ENCODE measurements at places on chromosomes 7 and 10.

GRCh38 chr10:21702633-21703111 is 168.6 kb downstream of the MLLT10 start:
- DNase-seq: no peak

DNA sequence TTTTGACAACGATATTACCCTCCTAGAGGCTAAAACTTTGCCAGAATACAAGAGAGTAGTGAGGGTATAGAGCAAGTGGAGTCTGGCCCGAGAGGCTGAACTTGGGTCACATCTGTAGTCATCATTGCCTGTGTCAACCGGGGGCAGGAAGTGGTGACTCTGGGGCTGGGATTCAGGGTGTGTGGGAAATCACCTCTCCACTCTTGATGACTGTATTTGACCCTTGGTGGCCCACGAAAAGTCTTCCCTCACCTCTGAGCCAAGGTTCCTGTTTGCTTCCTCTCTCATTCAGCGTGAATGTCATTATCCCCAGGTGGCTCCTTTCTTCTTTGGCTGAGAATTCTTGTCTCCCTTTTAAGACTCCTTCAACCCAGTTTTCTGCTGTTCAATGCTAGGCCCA is 240.4 kb downstream of the ABCA13 start:
- DNase-seq: no peak

GRCh38 chr10:133034092-133034491 is 53.6 kb upstream of the ADGRA1 start:
- DNase-seq: no peak

DNA sequence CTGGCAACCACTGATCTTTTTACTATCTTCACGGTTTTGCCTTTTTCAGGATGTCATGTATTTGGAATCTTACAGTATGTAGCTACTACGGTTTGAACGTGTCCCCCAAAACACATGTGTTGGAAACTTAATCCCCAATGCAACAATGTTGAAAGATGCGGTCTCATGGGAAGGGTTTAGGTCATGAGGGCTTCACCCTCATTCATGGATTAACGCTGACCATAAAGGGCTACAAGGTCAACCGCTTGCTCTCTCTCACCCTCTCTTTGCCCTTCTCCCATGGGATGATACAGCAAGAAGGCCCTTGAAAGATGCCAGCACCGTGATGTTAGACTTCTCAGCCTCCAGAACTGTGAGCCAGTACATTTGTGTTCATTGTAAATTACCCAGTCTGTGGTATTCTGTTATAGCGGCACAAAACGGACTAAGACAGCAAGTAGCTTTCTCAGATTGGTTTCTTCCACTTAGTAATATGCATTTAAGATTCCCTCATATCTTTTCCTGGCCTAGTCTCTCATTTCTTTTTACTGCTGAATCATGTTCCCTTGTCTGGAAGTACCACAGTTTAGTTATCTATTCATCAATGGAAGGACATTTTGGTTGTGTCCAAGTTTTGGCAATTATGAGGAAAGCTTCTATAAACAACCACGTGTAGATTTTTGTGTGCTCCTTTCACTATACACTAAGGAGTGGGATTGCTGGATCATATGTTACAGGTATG is 3.0 kb upstream of the CRYGN start:
- no peak for DNase-seq

DNA sequence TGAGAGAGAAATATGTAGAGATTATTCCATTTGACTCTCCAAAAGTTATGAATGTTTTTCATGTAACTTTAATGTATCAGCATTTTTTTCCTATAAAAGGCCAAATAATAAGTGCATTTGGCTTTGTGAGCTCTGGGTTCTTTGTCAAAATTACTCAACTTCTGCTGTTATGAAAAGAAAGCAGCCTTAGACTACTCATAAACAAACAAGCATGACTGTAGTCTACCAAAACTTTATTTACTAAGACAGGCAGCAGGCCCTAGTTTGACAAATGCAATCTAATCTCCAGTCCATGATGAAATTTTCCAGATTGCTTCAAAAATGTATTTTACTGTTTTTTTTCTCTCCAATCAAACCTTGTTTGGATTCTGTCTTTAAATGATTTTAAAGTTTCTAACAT is 46.3 kb downstream of the MRPL32 start:
- DNase-seq: no peak

DNA sequence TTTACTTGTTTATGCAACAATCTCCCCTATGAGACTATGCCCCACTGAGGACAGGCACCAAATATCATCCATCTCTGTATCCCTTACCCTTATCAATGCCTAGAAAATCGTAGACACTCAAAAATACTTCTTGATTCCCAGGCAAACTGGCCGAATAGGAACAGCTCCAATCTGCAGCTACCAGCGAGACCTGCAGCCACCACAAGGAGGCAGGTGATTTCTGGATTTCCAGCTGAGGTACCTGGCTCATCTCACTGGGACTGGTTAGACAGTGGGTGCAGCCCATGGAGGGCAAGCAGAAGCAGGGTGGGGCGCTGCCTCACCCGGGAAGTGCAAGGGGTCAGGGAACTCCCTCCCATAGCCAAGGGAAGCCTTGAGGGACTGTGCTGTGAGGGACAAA is 10.8 kb upstream of the PPP1R3C start:
- no peak for DNase-seq
